ENCODE measurements at places on chromosomes 5 and 9.

GRCh38 chr5:142686968-142687367, 1.1 kb upstream of the FGF1 start:
- DNase-seq = no peak

GRCh38 chr9:20929276-20929675, 102.2 kb downstream of the HACD4 start:
- no peak for DNase-seq

DNA sequence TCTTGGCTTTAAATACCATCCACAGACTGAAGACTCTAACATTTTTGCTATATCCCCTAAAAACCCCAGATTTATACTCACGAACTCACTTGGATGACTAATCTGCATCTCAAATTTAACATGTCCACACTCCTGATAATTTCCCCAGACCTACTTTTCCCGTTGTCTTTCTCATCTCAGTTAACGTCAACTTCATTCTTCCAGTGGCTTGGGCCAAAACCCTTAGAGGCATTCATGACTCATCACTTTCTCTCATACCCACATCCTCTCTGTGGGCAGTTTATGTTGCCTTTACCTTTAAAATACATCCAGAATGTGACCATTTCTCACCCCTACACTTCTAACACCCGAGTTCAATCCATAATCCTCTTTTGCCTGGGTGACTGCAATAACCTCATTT, 96.7 kb downstream of the EDIL3 start:
- DNase-seq = no peak

- no peak for DNase-seq
Measured at GRCh38 chr5:5967944-5968343, 410.4 kb downstream of the MED10 start.

- no peak for DNase-seq
Measured at GRCh38 chr5:8528106-8528505, 659.2 kb downstream of the MTRR start.

- DNase-seq = no peak
Measured at GRCh38 chr5:17315710-17316221, 98.3 kb downstream of the BASP1 start.

GRCh38 chr5:144913661-144914060, 743.0 kb downstream of the KCTD16 start:
- DNase-seq = no peak

DNA sequence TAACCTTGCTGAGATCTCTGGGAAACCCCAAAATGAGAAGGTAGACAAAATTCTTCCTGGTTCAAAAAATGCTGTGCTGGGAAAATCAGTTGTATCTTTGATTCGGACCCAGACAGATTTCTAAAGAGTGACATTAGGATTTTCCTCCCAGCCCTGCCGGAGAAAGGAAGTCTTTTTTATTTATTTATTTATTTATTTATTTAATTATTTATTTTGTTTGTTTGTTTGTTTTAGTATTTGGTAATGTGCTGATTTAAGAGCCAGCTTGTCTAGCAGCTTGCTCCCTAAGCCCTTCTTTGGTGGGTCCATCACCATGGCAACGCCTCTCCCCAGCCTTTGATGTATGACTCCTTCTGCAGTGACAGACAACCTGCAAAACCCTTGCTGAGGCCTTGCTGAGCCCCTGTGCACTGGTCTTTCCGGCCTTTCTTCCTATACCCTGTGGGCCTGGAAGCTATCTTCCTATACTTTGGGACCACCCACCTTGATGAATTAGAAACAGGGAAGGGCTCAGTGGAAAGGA, 60.6 kb upstream of the AFAP1L1 start:
- no peak for DNase-seq

GRCh38 chr9:135009794-135010585, 77.5 kb upstream of the OLFM1 start:
- DNase-seq = no peak

DNA sequence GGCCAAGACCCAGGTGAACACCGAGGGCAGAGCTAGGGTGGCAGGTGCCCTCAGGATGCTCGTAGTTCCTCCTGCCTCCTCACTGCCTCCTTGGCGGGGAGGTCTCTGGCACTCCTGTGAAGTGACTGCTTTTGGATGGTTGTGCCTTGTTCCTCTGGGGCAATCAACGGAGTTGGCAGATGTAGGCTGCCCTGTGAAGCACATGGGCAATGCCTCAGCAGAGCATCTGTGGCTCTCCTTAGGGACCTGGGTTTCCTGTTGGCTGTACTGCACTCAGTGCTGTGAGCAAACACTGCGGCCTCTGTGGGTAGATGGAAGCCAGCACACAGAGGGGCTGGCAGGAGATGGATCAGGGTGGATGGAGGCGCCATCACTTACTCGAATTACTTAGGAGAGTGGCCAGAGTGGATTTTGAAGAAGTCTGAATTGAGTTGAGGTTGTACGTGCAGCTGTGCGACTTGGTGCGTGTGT, 71.4 kb upstream of the COL5A1 start:
- DNase-seq = no peak

DNA sequence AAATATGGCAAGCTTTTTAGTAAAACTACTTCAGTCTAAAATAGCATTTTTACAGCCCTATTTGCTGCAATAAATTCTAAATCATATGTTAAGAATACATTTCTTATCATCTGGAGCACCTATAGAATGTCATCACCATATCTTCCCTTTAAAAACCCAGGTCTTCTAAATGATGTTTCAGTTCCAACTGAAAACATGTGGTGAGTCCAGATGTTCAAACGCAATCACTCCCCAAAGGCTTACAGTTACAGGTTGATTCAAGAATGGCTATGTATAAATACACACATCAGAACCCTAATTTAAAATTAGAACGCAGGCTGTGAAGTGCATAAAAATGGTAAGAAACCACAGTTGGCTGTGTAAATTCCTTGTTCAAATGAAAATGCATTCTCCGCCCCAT, 796.3 kb downstream of the MAT2B start:
- no peak for DNase-seq

GRCh38 chr5:119398727-119399466, 43.1 kb downstream of the TNFAIP8 start:
- no peak for DNase-seq

DNA sequence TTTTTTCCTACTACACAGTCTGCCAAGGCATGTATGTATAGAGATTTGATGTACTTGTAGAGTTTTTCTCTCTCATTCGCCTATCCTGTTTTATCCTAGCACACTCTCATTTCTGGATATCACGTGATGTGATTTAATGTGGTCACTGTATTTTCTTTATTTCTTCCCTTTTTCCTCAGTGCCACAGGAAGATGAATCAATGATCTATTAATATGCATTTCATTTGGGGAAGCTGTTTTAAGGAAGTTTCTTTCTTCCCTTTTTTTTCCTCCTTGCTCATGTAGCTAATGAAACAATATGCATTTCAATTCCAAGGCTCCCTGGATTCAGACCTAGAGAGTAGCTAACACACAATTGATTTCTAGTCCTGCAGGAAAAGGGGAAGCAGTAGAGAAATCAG, 506.3 kb upstream of the WWC1 start:
- DNase-seq = no peak

GRCh38 chr5:180006141-180006540, 65.4 kb downstream of the RNF130 start:
- no peak for DNase-seq

- DNase-seq = no peak
Measured at GRCh38 chr9:36956908-36957307, 77.2 kb downstream of the PAX5 start.

- no peak for DNase-seq
Measured at GRCh38 chr5:38426986-38427950, 129.2 kb downstream of the LIFR start.

DNA sequence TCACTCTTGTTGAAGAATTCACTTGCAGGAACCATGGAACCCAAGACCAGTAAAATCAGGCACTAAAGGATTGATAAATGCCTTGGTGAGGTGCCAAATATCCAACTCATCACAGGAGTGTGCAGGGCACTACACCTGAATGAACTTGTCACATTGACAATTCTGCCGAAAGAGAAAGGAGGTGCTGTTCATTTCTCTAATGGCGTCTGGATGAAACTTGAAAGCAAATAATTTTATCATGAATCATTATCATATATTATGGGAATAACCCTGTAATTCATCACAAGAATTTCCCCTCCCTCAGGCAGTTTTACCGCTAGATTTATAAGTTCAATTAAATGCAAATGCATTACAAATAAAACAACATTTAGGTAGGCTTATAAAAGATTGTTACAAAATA, 360.0 kb downstream of the GLIS3 start:
- no peak for DNase-seq

GRCh38 chr9:68473790-68474189, 66.9 kb downstream of the TMEM252 start:
- DNase-seq = no peak

DNA sequence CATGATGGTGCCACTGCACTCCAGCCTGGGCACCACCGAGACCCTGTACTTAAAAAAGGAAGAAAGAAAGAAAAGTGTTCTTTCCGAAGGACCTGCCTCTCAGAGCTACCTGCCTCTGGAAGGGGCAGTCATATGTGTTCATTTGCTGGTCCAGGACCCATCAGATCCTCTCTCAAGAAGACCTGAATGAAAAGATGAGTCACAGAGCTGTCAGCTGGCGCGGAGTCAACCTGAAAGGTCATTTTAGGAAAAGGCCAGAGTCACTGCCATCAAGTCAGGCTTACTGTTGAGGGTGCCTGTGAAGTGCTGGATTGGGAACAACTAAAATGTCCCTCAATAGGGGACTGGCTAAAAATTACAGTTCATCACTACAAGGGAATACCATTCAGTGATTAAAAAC, 14.9 kb upstream of the HRH2 start:
- DNase-seq = no peak

DNA sequence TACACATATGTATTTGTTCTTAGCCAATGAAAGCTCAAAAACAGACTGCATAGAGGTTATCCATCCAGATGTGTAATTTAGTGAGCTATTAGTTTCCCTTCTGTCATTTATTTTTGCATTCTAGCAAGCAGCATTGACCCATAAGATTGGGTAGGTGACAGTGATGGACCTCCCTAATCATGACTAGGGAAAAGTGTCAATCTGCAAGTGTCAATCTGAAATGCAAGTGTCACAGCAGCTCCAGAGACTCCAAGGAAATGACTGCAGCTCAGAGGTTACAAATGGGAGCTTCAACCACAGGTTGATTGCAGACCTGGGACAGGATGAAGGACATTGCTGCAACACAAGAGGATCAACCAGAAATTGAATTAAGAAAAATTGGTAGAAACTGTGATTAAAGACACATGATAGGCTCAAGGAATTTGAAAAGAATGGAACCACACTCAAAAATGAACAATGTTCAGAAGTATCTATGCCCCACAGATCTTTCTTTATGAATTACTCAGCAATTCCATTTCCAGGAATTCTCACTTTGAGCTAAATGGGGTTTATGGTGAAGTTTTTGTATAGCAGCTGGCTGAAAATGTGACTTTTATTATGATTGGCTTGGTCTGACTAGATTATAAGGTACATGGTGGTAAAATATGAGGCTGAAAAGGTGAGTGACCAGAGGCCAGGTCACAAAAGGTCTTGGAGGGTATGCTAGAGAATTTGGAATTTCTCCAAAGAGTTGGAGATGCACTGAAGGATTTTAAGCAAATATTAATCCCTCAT, 59.6 kb upstream of the HTR4 start:
- no peak for DNase-seq

- no peak for DNase-seq
Measured at GRCh38 chr9:136576269-136576626, 30.4 kb upstream of the NOTCH1 start.

GRCh38 chr5:102720969-102721368, 34.1 kb upstream of the PAM start:
- DNase-seq = no peak

- DNase-seq = no peak
Measured at GRCh38 chr5:1876660-1877064, 6.1 kb downstream of the IRX4 start.

GRCh38 chr9:21524099-21524830, 42.2 kb upstream of the IFNE start:
- DNase-seq = no peak

DNA sequence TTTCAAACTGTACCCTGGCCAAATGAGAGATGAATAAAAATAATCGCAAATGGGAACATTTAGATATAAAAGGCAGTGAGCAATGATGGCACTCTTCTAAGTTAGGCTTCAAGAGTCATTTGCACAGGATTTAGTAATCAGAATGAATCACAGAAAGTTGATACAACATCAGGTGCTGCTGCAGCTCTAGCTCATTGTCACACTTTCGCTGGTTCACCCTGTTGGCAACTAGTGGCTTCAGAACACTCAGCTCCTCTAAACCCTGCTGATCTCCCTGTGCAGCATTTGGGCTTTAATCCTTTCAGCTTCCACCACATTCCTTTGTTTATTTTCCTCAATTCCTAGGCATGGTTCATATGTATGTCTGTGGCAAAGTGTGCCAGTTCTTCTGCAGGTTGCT, 2071.2 kb upstream of the CDH6 start:
- no peak for DNase-seq

- no peak for DNase-seq
Measured at GRCh38 chr5:175728885-175729828, 71.3 kb downstream of the HRH2 start.

- no peak for DNase-seq
Measured at GRCh38 chr9:114790521-114790920, 15.3 kb downstream of the TNFSF15 start.

- DNase-seq = no peak
Measured at GRCh38 chr5:151805414-151806223, 33.9 kb downstream of the G3BP1 start.

DNA sequence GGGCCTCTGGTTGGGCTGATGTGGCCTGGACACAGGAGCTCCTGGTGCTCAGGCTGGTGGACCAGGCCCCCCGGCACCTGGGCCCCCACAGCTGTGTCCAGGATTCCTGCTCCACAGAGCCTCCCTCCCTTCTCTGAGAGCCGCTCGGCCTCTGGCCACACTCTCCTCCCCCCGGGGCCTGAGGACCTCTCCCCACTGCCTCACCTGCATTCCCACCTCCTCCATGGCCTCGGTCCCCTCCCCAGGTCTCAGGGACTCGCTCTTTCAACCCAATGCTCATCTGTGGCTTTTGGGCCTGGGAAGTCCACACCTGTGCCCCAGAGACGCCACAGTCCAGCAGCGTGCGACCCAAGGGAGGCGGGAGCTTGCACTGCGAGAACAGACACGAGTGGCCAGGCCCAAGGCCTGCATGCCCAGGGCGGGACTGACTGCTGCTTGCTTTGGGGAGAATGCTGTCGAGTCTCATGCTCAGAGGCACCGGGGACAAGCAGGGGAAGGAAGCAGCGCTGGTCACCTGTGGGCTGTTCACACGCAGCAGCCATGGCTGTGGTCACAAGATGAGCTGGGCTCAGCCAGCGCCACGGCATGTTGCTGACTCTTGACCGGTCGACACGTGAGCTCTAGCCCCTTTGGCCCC, 14.6 kb downstream of the PAEP start:
- no peak for DNase-seq

GRCh38 chr9:76359365-76359764, 34.9 kb downstream of the RFK start:
- DNase-seq = no peak

DNA sequence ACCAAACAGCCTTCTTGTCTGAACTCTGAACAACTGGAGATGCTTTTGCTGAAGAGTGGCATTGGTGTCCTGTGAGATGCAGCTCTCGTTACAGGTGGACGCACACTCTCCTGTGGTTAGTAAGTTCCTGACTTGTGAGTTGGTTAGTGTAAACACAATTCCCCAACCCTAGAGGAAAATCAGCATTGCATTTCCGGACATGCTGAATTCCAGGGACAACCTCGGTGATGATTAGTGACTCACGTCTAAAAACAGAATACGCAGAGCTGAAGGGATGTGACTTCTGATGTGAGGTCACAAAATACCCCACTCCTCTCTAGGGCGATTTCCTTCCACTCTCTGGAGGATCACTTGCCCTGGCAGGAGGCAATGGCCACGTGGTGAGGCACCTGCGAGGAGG, 5.0 kb downstream of the OR2V2 start:
- DNase-seq = no peak

- no peak for DNase-seq
Measured at GRCh38 chr9:80556631-80557030, 984.9 kb downstream of the TLE4 start.

Data from stimulated activated CD8-positive, alpha-beta memory T cell treated with anti-CD3 and anti-CD28 coated beads, Interleukin-2, amount 100 ng/mL, for 48 hours (primary cell).